ENCODE measurements at places on chromosomes 3 and 15. TPM values are rescaled to one million over a fixed set of nuclear protein-coding genes. Genes with fewer than 3 reads are reported as not detected.

GRCh38 chr15:40105517-40106202 is 3.0 kb downstream of the BMF start:
- no peak for DNase-seq

GRCh38 chr15:93865586-93865985 is 365.8 kb upstream of the MCTP2 start:
- DNase-seq, result no peak

DNA sequence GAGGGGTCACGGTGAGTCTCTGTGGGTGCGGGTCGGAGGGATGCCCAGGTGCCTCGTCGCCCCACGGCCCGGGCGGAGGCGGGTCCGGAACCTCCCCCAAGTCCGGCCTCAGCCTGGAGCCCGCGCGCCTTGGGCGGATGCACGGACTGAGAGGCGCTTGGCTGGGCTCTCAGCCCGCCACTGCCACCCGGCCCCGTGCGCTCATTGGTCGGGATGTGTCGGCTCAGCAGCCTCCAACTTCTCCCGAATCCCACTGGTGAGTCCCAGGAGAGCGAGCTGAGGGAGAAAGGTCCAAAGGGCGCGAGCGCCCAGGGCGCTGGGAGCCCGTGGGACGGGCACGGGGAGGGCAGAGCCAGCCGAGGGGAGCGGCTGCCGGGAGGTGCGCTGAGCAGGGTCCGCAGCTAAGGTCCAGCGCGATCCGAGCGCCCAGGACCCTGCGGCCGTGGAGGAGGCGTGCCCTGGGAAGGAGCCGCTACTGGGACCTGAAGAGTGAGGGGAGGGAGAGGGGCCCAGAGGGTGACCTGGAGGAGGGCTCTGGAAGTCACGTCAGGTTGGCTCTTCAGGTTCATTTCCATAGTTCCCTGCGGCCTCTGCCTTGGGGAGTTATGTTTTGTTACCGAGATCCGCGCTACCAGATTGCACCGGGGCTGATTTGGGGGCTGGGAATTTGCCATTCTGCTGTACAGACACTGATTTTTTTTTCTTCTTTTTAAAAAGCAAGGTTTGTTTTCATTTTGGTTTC is at the start of gene MME:
TSS of gene MME (plus strand) at position 574 of the 742 bp plus-strand sequence. CDS start 3,849 bp downstream, outside the sequence.
- peak; percentile 44 for DNase-seq

GRCh38 chr15:74904190-74904805 is 2.4 kb downstream of the FAM219B start:
- no peak for DNase-seq

DNA sequence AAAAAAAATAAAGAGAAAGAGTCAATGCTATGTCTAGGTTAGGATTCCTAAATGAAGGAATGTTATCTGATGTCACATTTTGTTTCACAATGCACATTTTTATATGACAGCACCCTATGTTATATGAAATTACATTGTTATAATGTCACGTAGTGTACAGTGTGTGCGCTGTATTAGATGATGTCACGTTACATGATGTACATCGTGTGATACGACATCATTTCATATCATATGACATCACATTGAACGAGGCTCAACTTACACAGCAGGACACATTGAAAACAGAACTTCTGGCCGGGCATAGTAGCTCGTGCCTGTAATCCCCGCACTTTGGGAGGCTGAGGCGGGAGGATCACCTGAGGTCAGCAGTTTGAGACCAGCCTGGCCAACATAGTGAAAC is 150.0 kb downstream of the OCA2 start:
- no peak for DNase-seq

- no peak for DNase-seq
Observed at GRCh38 chr3:171371354-171371753, 88.9 kb downstream of the TNIK start.

DNA sequence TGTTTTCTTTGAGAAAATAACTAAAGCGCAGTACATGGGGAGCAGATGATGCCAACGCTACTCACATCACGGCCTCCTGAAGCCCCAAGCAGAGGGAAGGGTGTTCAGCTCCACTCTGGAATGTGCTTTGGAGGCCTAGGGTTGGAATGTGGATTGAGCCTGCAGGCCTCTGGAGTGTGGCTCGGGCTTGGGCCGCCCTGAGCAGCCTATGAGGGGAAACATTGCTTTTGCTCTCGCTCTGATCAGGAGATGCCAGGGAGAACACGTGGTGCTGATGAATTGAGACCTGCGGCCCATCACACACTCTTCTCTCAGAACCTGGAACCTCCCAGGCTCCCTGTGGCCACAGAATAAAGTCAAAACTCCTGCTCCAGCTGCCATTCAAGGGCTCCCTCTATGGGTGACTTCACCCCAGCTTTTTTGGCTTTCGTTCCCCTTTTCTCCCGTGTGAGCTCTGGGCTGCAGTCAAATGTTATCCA is 23.3 kb downstream of the CCDC13 start:
- DNase-seq, result no peak

GRCh38 chr3:37145611-37146010 is 28.8 kb downstream of the LRRFIP2 start:
- DNase-seq, result no peak

DNA sequence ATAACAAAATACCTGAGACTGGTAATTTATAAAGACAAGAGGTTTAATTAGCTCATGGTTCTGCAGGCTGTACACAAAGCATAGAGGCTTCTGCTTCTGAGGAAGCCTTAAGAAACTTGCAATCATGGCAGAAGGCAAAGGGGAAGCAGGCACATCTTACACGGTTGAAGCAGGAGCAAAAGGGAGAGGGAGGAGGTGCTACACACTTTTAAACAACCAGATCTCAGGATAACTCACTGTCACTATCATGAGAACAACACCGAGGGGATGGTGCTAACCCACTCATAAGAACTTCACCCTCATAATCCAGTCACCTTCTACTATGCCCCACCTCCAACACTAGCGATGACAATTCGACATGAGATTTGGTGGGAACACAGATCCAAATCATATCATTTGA is 54.4 kb downstream of the ATP8B4 start:
- DNase-seq, result no peak

DNA sequence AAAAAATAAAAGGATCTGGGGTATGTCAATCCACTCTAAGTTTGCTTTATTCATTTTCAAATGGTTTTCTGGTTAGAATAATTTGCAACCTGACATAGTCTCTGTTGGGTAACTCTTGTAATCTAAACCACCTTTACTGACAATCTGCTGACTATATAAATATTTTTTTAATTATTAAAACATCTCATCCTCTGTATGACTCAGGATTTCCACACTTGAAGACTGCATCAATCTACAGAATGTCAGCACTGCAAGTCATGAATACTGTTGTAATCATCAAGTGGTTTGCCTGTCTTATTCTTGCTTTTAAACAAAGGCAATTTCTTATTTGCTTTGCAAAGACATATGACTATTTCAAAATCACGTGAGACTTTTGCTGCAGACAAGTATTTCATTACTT is 42.1 kb downstream of the VGLL3 start:
- no peak for DNase-seq

DNA sequence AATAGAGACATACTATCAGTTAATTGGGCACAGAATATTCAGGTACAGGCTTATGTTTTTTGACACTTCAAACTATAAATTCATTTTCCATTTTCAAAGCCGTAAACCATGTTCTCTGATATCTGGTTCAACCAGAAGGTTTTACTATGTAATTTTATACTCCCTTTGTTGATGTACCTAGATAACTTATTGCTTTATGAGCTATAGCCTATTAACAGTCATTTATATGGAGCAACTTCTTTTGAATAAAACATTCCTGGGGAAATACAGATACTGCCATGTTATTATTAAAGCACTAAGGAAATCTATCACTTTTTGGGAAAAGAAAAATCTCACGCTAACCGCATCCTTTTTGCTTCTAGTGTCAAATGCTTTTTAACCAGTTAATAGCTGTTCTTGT is 505.6 kb downstream of the PYDC2 start:
- no peak for DNase-seq

GRCh38 chr3:174413062-174413912 is 445.8 kb upstream of the NAALADL2 start:
- no peak for DNase-seq

DNA sequence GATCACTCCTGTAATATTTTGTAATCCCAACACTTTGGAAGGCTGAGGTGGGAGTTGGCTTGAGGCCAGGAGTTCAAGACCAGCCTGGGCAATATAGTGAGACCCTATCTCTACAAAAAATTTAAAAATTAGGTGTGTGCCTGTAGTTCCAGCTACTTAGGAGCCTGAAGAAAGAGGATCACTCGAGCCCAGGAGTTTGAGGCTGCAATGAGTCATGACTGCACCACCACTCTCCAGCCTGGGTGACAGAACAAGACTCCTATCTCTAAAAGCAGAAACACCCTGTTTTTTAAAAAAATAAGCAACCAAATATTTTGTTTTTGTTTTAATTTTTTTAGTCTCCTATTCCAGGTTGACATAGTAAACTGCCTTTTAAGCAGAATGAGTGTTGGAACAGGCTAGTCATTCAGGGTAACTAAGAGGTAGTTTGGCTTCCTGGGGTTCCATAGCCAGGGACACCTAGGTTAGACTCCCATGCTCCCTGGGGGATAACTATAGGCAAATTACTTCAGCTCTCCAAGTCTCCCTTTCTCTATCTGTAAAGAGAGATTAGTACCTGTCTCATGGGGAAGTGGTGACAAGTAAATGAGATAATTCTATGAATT is 114.6 kb upstream of the C15orf61 start:
- DNase-seq, result no peak

DNA sequence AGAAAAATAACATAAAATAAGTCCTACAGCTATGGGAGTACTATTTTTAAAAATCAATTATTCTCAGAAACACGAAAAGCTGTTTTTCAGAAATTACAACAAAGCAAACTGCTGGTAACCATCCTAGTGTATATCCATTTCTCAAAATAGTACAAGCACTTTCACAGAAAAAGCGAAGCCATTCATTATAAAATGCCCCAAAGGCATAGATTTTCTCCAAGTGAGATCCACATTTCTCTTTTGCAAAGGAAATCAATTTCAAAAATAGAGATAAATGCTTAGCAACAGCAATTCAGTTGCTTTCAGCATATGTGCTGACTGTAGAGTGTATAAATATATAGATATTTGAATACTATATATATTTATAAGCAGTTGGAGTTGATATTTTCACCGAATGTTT is 1266.3 kb downstream of the SI start:
- no peak for DNase-seq

DNA sequence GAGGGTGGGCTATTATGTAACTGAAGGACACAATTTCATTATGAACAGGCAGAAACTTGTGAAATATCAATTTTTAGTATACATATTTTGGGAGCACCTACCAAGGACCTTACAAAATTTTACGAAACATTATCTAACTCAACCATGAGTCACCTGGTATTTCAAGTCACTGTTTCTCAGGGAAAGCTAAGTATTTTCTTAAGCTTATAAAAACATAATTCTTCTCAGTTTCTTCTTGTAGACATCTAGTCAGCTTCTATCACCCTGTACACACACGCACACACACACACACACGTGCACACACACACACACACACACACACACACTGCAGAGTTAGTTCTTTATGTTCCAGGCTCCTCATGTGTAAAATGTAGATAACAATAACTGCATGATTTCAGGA is 658.3 kb downstream of the TUSC7 start:
- DNase-seq, result no peak

- DNase-seq, result no peak
Observed at GRCh38 chr3:106745344-106746168, 631.7 kb upstream of the CCDC54 start.

DNA sequence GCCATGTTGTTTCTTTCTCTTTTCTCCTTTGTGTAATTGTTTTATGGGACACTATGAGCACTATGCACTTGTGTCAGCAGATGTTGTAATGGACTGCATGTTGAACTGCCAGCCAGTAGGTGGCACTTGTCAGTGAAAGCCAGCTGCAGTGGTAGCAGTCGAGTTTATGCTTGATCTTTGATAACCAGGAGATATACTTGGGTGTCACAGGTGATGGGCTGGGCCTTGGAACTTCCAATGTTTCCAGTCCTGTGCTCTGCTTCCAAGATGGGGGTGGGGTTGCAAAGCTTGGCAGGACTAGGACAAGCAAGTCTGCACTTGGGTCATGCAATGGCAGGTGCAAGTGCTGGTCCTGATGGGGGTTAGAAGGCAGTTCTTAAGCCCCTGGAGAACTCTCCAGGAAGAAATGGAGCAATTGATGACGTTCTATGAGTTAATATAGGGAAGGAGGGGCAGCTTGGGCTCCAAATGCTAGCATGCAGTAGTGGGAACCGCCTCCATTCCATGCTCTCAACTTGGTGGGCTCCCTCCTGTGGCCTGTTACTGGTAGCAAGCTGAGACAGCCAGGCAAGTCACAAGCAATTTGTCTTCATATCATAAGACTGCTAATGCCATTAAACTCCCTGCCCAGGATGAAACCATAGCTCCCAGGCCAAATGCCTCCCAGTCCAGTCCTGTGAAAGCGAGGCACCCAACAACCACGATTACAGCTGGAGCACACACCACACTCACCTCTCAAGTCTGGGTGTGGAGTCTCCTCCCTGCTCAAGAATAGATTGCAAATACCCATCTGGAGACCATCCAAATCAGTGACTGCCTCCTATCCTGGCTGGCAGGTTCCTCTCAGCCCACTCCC is 287.2 kb downstream of the CGGBP1 start:
- peak; percentile 23 for DNase-seq

DNA sequence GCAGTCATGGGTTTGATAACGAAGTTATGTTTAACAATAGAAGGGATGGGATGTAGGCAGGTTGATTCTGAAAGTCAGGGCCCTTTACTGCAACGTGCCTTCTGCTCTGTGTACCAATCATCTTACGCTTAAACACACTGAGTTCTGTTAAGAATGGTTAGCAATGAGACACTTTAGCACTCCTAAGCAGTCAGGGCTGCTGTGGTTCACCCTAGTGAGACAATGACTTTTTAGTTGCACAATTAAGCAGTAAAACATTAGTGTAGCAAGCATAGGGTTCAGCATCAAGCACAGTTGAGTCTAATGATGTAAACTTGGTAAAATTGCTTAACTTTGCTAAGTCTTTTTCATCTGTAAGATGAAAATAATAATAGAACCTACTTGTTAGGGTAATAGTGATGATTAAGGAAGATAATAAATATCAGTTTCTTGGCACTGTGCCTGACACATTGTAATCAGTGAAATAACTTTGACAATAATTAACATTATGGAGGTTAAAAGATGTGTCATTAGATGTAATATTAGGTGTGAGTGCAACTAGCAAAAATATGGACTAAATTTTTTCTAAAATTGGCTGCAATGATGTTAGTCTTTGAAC is 484.2 kb upstream of the THBS1 start:
- no peak for DNase-seq

- no peak for DNase-seq
Observed at GRCh38 chr3:184155644-184156521, 706 bp downstream of the DVL3 start.

TPRG1 gene
- 3.9 TPM for total RNA-seq

RAB43 gene
- total RNA-seq, result 36.2 TPM

HACL1 gene
- 22.5 TPM for total RNA-seq

ROBO2 gene
- 2.8 TPM for total RNA-seq

COL6A5 gene
- not detected for total RNA-seq

IREB2 gene
- 45.5 TPM for total RNA-seq

FGF12 gene
- total RNA-seq, result 1.4 TPM

ZNF501 gene
- total RNA-seq, result 5.6 TPM

TEX9 gene
- total RNA-seq, result 12.8 TPM

Data from mucosa of gallbladder (tissue), 1 donor.